ENCODE measurements at places on chromosomes 7 and 10. TPM values are rescaled to one million over a fixed set of nuclear protein-coding genes. Genes with fewer than 3 reads are reported as not detected.
A peak's percentile ranks its signal among the peaks of the same experiment; 100 is the strongest.

The MMD2 gene
- not detected for total RNA-seq

The DBF4 gene
- 16.2 TPM for total RNA-seq

The SEC61G gene
- total RNA-seq, result 254 TPM

The SPDYE8 gene
- total RNA-seq, result not detected

The TSPAN13 gene
- 34.2 TPM for total RNA-seq

The AOC1 gene
- not detected for total RNA-seq

The SH2B2 gene
- total RNA-seq, result 17.4 TPM

The OR9A2 gene
- 0.60 TPM for total RNA-seq

The TAF5 gene
- total RNA-seq, result 7.1 TPM

The FAM180A gene
- not detected for total RNA-seq

The RSBN1L gene
- total RNA-seq, result 13.6 TPM

The FGF8 gene
- 12.8 TPM for total RNA-seq

DNA sequence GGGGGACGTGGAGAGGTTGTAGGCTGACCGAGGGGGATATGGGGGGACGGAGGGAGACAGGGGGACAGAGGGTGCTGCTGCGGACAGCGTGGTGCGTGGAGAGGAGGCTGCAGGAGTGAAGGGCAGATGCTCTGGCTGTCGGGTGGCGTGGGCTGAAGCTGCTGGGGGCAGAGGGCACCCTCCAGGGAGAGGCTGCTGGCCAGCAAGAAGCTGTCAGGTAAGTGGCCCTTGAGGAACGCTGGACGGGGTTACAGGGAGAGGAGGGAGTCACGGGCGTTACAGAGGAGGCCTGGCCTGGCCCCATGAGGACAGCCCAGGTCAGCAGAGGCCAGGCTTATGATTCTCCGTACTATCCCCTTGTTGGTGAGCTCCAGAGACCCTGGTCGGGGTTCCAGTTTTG is 27.1 kb downstream of the YKT6 start:
- no peak for DNase-seq

DNA sequence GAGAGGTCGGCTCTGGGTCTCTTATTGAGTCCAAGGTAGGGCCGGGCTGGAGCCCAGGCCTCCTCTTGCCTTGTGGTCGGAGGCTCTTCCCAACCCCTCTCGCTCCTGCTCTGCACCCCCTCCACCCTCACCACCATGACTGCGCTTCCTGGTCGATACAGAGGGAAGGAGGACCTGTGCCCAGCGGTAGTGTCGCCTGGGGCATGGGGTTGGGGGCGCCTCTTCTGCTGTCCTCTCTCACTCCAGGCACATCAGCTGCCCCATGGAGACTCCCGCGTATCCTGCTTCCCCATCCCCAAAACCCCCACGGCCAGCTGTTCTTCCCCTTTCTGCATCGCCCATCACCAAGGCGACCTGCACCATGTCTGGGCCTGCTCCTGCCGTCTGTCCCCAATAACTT is 44.4 kb downstream of the TMEM270 start:
- no peak for DNase-seq

GRCh38 chr10:45282061-45282460 is 33.3 kb downstream of the OR13A1 start:
- no peak for DNase-seq

- DNase-seq, result peak; percentile 81
Observed at GRCh38 chr7:132738254-132738653, 162.0 kb upstream of the PLXNA4 start.

- DNase-seq, result no peak
Observed at GRCh38 chr7:83476511-83477050, 172.4 kb downstream of the SEMA3E start.

GRCh38 chr10:44511601-44512000 is 126.7 kb upstream of the CXCL12 start:
- DNase-seq, result no peak

DNA sequence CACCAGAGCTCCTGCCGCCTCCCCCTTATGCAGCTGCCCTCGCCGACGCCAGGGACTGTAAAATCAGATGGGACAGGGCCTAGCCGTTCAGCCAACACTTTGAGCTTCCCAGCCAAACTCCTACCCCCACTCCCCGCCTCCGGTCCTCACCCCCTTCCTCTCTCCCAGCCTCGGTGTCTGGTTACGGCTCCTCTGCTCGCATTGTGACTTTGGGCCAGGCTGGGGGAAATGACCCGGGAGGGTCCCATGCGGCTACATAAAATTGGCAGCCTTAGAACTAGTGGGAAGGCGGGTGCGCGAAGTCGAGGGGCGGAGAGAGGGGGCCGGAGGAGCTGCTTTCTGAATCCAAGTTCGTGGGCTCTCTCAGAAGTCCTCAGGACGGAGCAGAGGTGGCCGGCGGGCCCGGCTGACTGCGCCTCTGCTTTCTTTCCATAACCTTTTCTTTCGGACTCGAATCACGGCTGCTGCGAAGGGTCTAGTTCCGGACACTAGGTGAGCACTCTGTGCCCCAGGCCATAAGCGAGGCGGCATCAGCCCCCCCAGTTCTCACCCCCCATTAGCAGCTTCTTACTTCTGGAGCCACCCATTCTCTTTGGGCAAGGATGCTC is at the start of gene KAZALD1:
KAZALD1 (plus strand) TSS at position 366 of the 608 bp plus-strand sequence. CDS start 604 bp downstream, outside the sequence.
- DNase-seq, result peak; percentile 73

- no peak for DNase-seq
Observed at GRCh38 chr10:9227679-9228365, 1173.3 kb downstream of the GATA3 start.

GRCh38 chr10:48490946-48491345 is 113.9 kb downstream of the ARHGAP22 start:
- no peak for DNase-seq

GRCh38 chr10:35300063-35300699 is 36.1 kb upstream of the CCNY start:
- DNase-seq, result peak; percentile 18

GRCh38 chr7:90412458-90413184 is 9.4 kb downstream of the CLDN12 start:
- DNase-seq, result no peak

- no peak for DNase-seq
Observed at GRCh38 chr10:50470798-50471582, 152.8 kb downstream of the SGMS1 start.

DNA sequence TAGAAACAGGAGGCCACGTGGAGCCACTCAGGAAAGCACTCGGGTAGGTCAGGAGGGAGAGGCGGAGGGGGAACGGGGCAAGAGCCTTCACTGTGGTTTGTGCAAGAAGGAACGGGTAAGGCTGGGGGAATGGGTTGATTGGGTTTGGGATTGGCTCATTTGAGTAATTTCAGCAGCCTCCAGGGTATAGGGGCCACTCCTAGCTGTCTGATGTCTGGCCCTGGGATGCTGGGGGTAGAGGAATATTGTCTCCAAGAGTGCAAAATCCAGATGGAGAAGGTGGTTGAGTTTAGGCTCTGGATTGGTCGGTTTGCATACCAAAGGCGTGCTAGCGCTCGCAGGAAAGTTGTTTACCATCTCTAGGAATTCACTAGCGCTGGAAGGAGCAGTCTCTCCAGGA is 47.2 kb downstream of the MYL10 start:
- no peak for DNase-seq

GRCh38 chr10:108755646-108756045 is 1167.7 kb downstream of the XPNPEP1 start:
- DNase-seq, result no peak

DNA sequence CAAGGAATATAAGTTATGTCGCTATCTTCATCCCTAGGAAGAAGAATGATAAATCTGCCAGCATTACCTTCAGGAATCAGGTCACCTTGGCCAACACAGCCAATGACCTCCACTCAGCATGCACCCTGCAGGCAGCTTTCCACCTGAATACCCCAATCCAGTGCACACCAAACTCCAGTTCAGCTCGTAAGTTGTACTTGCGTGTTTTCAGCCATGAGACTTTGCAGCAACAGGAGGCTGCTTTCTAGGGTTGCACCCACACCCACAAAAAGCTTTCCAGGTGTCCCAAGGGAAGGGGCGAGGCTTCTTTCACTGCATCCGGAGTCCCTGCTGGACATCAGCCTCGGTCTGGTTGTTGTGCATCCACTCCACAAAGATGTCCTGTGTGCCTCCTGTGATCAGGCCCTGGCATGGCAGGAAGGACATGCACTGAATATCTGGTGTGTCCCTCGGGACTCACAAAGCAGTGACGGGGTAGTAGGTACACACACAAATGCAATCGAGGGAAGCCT is 282.9 kb downstream of the GRID1 start:
- no peak for DNase-seq

GRCh38 chr7:87628780-87629569 is 777 bp downstream of the RUNDC3B start:
- DNase-seq, result peak; percentile 51

GRCh38 chr7:127874951-127875608 is 156.2 kb downstream of the LRRC4 start:
- DNase-seq, result no peak

GRCh38 chr7:138354066-138354465 is 106.0 kb upstream of the TRIM24 start:
- no peak for DNase-seq

GRCh38 chr7:37311355-37311754 is 137.3 kb downstream of the ELMO1 start:
- DNase-seq, result no peak

DNA sequence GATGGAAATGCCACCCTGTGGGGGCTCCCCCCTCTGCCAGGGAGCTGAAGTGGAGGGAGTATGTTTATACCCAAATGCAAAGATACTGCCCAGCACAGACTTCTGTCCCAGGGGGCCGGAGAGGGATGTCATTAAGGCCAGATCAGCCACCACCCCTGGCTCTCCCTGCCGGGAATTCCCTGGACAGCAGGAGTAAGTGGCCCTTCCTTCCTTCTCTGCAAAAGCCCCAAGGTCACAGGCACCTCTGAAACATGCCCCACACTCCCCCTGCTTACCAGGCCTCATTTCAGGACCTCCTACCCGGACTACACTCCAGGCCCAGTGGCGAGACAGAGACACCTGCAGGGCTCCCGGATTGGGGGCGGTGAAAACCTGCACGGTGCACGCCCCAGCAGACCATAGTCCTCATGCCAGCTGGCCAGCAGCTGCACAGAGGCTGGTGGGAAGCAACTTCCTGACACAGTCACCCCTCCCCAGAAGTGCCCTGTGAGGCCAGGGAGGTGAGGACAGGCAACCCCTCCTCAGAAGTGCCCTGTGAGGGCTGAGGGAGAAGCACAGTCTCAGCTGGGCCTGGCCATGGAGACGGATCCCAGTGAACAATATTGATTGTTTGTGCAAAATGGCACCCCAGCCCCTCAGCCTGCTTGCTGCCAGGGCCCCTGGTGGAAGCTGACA is 33.0 kb upstream of the RET start:
- no peak for DNase-seq

GRCh38 chr10:79928028-79928583 is 20.8 kb downstream of the SFTPD start:
- DNase-seq, result no peak

DNA sequence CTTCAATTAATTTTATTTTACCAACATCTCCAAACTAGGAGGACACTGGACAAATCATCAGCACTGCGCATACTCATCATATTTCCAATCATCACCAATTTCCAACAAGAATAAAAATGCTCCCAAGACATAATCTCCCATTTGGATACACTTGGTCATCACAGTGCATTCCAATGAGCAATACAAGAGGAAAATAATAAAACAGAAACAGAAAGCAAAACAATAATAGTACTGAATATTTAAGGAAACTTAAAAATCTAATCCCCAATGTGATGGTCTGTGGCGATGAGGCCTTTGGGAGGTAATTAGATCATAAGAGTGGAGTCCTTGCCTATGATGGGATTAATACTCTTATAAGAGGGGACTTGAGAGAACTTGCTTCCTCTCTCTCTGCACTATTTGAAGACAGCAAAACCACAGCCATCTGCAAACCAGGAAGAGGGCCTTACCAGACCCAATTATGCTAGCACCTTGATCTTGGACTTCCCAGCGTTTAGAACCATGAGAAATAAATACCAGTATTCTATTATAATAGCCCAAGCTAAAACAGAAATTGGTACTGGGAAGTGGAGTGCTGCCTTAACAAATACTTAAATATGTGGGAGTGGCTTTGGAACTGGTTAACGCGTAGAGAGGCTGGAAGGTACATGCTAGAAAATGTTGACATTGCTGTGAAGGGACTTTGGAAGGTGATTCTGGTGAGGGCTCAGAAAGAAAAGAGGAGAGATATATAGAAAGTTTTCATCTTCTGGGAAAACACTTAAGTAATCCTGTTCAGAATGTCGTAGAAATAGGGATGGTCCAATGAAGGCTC is 91.5 kb downstream of the JAZF1 start:
- no peak for DNase-seq

DNA sequence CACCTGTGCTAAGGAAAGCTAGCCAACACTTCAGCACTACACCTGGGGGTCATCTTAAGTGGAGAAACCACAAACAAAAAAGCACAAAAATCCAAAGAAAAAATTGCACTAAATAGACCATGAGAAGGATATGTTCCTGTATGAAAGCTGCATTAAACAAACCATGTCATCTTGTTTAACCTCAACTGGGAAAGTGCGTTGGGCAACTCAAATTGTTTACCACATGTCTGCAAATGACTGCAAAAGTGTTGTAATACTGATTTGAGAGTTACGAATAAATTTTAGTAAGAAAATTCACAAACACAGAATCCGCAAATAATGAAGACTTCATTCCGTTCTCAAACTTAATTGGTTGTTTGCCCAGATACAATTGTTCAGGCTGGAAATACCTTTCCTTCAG is 111.9 kb upstream of the EGFR start:
- DNase-seq, result no peak

DNA sequence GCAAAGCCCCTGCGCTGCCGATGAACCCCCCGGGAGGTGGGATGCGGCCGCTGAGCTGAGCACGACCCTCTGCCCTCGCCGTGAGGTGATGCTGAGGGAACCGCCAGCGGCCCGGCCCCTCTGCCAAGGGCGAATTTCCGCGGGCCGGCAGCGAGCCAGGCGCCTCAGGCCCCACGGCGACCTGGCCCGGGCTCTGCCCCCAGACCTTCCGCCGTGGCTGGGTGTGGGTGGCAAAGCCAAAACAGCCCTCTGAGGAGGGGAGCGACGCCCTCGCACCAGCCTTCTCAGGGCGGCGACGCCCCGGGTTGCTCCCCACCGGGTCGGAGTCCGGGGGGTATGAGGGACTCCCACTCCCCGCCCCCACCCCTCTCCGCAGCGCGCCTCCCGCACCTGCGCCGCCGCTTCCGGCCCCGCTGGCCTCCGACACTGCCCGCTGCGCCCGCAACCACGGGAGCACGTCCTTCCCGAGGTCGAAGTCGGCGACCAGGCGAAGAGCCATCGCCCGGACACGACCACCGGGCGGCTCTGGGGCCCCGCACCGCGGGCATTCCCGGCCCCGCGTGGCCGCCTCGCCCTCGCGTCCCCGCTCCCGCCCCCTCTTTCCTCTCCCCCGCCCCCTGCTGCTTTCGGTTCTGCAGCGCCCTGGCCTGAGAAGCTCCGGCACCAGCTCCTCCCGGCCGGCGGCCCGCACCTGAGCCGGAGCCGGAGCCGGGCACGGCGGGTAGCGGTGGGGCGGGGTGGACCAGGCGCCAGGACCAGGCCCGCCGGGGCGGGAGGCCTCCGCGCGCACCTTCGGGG is at the start of gene GSAP:
GSAP (minus strand) TSS at position 527 of the 798 bp plus-strand sequence; CDS start at position 499, 28 bp downstream.
- peak; percentile 57 for DNase-seq

- no peak for DNase-seq
Observed at GRCh38 chr7:128137181-128137580, 103.9 kb upstream of the LEP start.

GRCh38 chr7:94621120-94621519 is 34.8 kb downstream of the SGCE start:
- no peak for DNase-seq

GRCh38 chr7:1248143-1248915 is 15.7 kb downstream of the UNCX start:
- no peak for DNase-seq
